ENCODE measurements at places on chromosomes 2 and 18.

GRCh38 chr2:60294901-60295635, 258.4 kb downstream of the BCL11A start:
- no peak for DNase-seq

- no peak for DNase-seq
Measured at GRCh38 chr2:17208511-17208910, 309.7 kb downstream of the RAD51AP2 start.

- no peak for DNase-seq
Measured at GRCh38 chr18:76416911-76417310, 78.1 kb downstream of the ZNF516 start.

- no peak for DNase-seq
Measured at GRCh38 chr2:214484239-214484638, 73.4 kb downstream of the VWC2L start.

GRCh38 chr2:176078541-176079284, 5.0 kb downstream of the EVX2 start:
- DNase-seq = no peak

DNA sequence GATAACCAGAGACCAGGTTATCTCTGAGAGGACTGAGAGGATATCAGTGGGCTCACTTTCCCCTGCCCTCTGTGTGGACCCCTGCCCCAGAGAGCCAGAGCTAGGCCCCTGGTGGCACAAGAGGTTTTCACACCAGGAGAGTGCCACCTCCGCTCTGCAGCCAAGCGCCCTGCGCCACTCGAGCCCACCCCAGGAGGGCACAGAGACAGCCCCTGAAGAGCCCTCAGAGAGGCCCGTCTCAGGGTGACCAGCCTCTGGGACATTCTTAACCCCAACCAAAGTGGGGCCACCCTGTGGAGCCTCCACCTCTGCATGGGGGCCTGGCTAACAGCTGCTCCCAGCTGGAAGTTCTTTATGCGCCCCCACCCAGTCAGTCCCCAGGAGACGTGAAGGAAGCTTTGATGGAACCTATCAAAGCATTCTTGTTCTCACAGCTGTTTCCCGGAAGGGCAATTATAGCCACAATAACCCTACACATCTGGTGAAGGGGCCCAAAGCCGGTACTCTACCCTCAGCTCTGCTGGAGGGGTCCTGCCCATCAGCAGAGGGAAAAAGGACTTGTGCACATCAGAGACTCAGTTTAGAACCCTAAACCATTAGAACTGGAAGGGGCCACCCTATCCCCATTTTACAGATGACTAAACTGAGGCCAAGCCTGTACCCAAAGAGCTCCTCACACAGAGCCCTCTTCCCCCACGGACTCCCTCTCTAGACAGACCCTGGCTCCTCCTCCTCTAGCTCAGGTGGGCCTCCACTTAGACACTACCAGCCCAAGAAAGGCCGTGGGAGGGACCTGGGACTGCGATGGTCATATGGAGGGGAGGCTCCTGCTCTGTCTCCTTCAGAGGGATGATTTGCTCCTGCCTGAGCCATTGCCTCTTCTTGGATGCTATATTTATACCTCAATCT, 101.1 kb downstream of the ZFP36L2 start:
- DNase-seq = no peak

DNA sequence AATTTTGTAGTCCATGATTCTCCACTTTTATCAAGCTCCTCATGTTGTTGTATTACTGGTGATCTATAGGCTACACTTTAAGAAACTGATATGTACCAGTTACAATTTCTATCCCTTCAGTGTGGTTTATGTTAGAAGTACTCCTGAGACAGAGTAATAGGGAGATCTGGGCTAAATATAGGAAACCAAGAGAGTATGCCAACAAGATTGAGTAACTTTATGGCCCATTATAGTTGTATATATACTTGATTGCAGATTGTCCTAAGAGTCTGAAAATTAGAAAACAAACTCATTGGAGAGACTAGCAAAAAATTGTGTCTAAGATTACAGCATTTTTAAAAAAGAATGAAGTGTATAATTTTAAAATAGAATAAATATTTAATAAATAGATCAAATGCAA, 605.6 kb downstream of the XIRP2 start:
- no peak for DNase-seq

DNA sequence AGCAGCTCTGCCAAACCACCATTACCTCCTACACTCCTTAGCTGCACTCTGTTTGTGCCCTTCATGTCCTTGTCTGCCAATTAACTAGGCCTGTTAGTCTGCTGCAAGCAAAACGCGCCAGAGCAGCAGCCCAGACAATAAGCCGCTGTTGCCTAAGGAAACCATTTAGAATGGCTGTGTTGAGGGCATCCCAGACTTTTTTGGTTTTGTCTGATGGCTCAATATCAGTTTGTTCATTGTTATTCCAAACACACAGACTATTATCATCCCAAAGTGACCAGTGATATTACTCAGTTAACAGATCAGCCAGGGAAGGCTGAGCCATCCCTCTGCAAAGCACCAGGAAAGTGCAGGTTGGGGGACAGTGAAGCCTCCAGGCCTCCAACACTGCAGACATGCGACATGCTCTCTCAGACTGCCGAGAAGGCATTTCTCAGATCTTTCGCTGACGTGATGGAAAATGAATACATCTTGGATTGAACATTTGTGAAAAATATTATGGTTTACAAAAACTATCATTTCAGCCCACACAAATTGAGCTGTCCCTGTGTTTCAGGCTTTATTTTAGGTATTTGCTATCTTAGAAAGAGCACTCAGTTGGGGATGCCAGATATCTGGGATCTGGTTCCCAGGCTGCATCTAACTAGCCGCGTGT, 182.0 kb upstream of the HNRNPA3 start:
- no peak for DNase-seq

DNA sequence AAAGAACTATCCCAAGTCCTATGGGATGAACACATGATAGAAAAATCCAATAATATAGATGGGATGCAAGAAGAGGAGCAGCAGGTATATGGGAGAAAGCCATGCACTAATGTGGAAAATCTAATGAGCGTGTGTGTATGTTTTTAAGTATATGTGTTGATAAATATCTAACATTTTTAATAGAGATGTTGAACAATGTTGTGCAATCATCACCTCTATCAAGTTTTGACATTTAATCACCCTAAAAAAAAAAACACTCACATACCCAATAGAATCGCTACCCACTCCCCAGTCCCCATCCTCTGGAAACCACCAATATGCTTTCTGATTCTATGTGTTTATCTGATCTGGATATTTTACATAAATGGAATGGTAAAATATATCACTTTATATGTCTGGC, 983.7 kb downstream of the SUCLG1 start:
- no peak for DNase-seq

DNA sequence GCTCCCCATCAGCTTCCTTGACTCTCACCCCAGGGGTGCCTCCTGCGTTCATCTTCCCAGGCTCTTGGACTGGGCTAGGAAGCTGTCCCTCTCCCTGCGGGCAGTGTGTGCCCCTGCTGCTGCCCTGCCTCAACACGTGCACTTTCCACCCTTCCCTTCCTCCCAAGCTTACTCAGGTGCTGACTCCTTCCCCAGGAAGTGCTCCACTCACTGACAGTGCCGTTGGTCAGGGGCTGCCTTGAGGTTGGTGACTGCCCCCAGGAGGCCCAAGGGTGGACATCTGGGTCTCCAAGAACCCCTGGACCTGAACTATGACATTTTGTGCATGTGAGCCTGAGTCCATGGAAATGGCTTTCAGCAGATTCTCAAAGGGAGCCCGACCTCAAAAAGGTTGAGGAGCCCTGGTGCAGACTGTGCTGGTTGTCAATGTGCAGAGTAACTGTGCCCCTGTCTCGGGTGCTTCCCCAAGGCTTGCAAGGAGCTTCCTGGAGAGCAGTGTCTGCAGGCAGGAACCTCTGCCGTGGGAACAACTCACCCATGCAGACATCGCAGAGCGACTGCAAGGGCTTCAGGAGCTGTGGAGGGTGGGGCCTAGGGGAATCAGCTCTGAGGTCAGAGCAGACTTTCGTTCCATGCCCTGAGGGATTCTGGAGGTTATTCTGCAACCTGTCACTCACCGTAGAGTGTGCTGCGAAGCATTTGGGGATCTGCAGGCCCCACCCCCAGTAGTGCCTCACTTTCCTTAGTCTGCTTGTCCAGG, 116.5 kb upstream of the MCFD2 start:
- DNase-seq = no peak

DNA sequence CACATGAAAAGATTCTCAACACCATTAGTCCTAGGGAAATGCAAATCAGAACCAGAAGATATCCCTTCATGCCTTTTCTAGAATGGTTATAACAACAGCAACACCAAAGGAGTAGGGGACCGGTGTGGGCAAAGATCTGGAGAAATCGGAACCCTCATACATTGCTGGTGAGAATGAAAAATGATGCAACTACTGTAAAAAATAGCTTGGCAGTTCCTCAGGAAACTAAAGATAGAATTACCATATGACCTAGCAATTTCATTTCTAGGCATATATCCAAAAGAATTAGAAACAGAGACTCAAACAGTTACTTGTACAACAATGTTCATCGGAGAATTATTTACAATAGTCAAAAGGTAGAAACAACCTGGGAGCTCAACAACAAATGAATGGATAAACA, 29.2 kb upstream of the CDH7 start:
- DNase-seq = no peak

DNA sequence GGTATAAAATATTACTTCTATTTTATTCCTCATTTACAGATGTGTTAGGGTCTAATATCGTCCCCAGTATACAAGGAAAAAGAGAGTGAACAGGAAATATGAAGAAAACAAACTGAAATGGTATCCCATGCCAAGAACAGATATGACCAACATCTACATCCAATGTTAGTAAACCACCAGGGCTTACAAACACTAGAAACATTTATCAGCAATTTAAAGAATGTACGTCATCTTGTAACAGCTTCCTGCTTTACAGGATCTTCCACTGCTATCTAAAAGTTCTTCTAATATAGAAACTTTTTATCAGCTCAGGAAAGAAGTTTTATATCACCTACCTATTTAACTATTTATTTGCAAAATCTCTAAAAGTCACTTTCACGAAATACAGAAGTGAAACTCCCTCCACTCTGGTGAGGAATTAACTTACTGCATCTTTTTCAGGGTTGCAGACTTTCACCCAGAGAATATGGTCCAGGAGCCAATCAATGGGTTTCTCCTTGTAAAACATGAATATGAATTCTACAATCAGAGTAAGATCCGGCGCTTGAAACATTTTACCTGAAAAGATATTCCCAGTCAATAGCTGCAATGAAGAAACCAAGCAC, 35.2 kb downstream of the UNC50 start:
- DNase-seq = no peak

DNA sequence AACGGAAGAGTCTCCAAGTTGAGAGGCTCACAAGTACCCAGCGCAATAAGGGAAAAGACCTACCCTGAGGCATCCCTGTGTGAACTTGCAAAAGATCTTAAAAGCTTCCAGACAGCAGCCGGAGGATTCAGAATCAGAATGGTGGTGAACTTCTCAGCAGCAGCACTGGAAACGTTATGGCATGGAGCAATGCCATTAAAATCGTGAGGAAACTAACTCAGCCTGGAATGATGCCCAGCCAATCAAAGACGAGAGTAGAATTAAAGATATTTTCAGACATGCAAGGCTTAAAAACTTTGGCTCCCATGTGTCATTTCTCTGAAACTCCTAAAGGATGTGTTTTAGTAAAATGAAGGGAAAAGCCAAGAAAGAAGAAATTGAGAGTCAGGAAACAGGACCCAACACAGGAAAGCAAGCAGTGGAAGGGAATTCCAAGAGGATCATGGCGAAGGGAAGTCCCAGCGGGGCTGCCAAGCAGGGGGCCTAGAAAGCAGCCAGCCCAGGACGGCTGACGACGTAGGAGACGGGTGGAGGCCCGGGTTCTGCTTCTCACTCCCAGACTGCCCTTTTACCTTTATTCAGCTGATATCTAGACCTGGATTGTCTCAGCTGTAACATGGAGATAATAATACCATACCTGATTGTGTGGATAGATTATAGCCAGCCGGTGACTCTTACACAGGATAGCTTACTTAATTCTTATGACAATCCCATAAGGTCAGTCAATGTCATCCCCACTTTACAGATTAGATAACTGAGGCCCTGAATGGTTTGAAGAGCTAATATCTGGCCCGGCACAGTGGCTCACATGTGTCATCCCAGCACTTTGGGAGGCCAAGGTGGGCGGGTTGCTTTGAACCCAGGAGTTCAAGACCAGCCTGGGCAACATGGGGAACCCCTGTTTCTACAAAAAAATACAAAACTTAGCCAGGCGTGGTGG, 92.8 kb downstream of the ASAP2 start:
- no peak for DNase-seq

- DNase-seq = no peak
Measured at GRCh38 chr18:59744271-59744721, 47.1 kb upstream of the CCBE1 start.

GRCh38 chr2:134773759-134774742, 55.3 kb upstream of the TMEM163 start:
- DNase-seq = no peak

- DNase-seq = no peak
Measured at GRCh38 chr2:69026026-69026425, 13.0 kb downstream of the ANTXR1 start.

GRCh38 chr2:24708537-24709152, 84.5 kb downstream of the PTRHD1 start:
- DNase-seq = no peak

DNA sequence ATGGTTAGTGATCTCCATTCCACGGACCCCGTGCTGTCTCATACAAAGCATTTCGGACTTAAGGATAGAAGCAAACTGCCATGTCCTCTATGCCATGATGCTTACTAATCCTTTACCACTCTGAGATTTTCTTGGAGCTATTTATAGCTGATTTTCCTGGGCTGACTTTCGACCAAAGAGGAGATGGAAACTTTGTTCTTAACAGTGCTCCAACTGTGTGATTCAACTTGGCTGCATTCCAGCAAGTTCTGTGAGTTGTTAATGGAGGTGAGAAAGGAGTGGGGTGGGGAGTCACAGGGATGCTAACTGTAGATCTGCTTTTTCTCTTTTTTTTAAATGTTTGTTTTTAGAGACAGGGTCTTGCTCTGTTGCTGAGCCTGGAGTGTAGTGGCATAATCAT, 45.5 kb upstream of the MSH2 start:
- DNase-seq = no peak

- DNase-seq = no peak
Measured at GRCh38 chr18:51029378-51029693, 677 bp upstream of the SMAD4 start.

- no peak for DNase-seq
Measured at GRCh38 chr2:153622285-153622684, 143.7 kb upstream of the RPRM start.

DNA sequence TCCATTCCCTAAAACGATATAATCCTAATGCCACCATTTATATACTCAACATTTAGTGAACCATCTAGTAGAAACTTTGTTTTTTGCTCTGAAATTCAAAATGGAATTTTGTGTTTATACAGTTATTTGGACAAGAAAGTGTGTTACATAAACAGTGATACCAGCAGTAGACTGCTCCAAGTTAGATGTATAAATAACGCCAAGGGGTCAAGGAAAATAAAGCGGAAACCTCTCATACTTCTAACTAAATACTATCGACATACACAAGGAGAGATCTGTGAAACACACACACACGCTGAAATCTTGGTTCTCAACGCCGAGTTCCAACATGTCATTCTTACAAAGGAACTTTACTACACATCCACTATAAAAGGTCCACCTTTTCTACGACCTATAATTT, 1.2 kb downstream of the TXNL1 start:
- no peak for DNase-seq

- DNase-seq = no peak
Measured at GRCh38 chr2:162022290-162022945, 51.6 kb downstream of the DPP4 start.

Measured in stimulated activated CD8-positive, alpha-beta memory T cell treated with anti-CD3 and anti-CD28 coated beads, Interleukin-15, amount 100 ng/mL, for 24 hours (primary cell).